ENCODE measurements at places on chromosomes 2 and 18.

- no peak for DNase-seq
These were observed 51.0 kb downstream of the ACOXL start for GRCh38 chr2:110783196-110783873.

- DNase-seq: no peak
These were observed 7.2 kb upstream of the NEURL3 start for GRCh38 chr2:96512341-96512740.

DNA sequence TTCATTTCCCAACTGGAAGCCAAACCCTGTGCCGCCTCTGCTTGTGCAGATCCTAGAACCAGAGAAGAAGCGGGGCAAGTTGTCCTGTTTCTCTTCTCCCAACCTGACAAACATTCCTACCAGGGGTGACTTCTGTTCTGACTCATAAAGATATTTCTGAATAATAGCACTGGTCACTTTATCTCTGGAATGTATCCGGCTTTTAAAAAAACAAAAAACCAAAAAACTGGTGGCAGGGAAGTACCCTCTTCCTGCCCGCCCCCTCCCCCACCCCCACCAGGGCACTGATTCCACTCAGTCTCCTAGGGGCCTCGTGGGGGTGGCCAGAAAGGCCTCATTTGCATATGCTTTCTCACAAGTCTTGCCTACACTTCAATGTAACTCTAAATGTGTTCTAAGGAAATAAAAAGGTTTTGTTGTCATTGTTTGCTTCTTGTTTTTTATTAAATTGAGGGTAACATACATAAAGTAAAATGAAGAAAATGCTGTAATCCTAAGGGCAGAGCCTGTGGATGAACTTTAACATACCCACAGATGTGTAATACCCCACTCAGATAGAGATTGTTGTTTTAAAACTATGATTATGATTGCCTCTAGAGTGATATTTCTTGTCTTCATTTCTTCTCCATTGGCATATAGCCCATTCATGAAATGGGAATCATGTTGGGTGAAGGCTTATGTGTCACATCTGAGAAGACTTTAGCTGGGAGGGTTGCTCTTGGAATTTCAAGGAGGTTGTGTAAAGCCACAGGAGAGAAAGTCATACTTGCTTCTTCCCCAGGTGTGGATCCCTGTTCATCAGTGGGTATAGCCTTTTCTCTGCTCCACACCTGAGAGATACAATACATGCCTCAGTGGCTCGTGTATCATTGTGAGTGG lies 5.3 kb upstream of the FOSL2 start:
- DNase-seq: no peak

GRCh38 chr2:23618794-23619530 lies 234.0 kb downstream of the KLHL29 start:
- no peak for DNase-seq

DNA sequence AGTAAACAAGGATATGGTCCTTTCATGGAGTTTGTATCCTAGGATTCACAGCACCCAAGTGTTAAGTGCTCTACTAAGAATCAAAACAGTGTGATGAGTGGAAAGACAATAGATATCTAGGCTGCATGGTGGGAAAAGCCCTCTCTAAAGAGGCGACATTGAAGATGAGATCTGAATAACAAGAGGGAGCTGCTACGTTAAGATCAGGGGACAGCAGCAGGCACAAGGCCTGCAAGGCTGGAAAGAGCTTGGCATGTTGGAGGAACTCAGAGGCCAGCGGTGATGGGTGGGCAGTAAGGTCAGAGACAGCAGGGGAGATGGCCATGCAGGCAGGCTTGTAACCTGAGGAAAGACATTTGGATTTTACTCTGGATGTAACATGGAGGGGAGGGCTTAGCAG lies 177.5 kb downstream of the GFPT1 start:
- DNase-seq: no peak

DNA sequence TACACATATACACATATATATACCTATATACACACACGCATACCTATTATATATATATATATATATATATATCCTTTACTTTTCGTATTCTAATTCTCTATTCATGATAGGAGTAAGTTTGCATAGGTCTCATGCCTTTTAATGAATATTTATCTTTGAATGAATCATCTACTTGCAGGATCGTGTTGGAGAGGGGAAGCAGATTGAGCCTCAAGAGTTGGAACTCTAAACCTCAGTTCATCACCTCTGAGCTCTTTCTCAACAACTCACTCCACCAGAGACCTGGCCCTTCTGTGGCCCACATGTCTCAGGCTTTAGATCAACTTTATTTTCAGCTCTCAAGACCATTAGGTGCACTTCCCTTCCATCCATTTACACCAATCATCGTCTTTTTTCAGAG lies 490.4 kb upstream of the ID2 start:
- no peak for DNase-seq

DNA sequence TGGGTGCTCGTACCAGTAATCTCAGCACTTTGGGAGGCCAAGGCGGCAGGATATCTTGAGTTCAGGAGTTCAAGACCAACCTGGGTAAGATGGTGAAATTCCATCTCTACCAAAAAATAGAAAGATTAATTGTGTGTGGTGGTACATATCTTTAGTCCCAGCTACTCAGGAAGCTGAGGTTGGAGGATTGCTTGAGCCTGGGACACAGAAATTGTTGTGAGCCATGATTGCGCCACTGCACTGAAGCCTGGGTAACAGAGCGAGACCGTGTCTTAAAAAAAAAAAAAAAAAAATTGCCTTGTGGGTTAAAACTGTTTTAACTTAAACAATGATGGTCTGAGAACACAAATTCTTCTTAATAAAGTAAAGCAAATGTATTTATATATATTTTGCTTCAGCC lies 49.6 kb downstream of the ATP9B start:
- DNase-seq: no peak

DNA sequence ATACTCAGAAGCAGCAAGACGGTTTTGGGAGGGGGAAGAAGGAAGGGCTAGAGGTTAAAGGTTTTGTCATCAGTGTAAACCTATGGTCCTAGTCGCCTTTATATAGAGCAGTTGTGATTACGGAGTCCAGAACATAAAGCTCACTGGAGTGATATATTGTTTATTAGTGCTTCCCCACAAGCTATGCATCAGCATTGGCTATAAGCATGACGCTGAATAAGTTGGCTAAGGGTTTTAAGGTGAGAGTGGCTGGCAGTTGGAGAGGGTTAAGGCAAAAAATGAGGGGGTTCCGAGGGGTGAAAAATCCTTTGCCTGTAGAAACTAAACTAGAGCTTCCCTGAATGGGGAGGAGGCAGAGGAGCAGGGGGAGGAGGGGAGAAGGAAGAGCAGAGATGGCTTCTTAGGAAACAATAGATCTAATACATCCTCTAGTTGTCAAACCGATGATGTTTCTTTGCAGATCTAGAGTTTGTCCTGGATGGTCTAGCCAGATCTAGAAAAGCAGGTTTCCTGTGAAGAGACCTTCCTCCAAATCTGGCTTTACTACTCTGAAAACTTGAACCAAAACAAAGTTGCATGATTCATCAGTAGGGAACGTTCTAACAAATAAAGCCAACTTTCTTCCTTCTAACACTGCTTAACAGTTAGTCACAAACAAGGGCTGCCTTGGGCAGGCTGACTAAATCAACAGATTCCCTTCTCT lies 2.5 kb downstream of the KLF7 start:
- peak; percentile 86 for DNase-seq

GRCh38 chr2:2566396-2567323 lies 235.6 kb upstream of the MYT1L start:
- DNase-seq: no peak

All from CD4-positive, alpha-beta T cell treated with Interleukin-4 for 4 hours (primary cell).